HCEC 1CT (cell line): ENCODE measurements at places on chromosomes 12 and 14.

DNA sequence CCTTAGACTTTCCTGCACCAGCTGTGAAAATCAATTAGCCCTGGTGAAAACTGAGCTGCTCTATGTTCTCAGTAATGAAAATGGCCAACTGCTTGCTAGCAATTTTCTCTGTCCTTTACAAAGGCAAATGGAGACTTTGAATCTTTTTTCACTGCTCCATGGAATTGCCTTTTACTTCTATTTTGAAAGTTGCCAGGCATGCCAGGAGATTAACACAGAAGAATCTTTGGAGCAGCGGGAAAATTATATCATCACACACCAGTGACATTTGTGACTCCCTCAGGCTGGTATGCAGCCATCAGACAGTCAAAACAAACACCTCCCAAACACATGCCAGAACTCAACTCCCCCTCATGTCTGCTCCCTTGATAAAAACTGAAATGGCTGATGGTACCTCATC lies 872.0 kb upstream of the FLRT2 start:
- DNase-seq: no peak

DNA sequence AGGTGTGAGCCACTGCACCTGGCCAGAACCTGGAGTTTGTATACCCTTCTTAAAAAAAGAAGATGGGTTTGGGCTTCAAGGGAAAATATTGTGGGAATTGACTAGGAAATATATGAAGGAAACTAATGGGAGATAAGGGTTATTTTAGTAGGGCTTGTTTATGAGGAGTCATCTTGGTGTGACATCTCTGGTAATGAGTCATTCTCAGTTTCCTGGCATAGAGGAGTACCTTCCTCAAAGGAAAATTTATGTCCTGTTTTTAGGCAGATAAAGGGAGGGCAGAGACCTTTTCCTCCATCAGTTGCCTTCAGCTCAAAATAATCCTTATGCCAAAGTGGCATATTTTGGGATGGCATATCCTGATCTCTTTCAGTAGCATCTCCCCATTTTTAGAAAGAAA lies 30.6 kb upstream of the NFKBIA start:
- peak; percentile 37 for DNase-seq

GRCh38 chr14:105881021-105881930 lies 354.9 kb downstream of the TMEM121 start:
- no peak for DNase-seq

DNA sequence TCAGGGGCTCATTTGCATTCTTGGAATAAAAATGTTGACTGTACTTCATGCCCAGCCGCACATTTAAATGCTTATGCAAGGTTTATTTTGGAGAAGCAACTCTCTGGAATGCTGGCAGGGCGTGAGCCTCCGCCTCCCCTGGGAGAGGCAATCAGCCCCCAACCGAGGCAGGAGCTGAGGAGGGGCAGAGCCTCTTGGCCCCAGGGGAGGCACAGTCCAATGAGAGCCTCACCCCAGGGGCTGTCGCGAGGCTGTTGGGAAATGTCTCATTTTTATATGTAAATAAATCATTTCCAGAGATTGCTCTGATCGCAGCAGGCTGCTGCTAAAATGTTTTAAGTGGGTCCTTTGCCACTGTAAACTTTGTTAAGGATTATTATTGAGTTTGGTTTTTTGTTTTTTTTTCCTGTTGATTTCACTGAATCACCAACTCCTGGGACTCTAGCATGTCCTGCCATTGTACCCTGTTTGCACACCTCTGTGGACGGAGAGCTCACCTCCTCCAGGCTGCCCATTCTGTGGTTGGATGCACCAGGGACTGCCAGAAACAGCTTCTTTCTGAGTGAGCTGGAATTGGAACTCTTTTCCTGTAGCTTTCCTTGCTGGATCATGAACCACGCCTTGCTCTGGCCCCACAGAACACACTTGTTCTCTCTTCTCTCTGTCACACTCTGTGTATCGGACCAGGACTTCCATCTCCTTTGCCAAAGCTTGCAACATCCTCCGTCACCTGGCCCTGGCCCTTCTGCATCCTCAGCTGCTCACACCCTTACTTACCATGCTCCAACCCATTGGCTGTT lies 46.9 kb upstream of the FAM181A start:
- DNase-seq: no peak

DNA sequence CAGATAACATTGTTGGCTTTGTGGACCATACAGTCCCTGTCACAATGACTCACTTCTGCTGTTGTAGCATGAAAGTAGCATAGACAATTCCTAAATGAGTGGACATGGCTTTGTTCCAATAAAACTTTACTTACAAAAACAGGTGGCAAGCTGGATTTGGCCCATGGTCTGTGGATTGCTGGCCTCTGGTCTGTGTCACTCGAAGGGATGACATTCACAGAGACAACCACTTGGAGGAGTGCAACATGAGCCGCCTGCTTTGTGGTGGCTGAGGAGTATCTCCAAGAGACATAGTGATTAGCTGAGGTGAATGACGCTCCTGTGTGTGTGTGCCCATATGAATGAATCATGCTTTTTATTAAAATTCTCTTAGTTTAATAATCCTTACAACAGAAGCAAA lies 81.3 kb upstream of the NRXN3 start:
- DNase-seq: no peak

GRCh38 chr14:88075269-88075981 lies 70.5 kb downstream of the GPR65 start:
- no peak for DNase-seq

GRCh38 chr12:29673346-29673745 lies 110.4 kb downstream of the TMTC1 start:
- peak; percentile 54 for DNase-seq

GRCh38 chr12:111185206-111185888 lies 183.5 kb downstream of the PHETA1 start:
- no peak for DNase-seq

- DNase-seq: no peak
Measured at GRCh38 chr12:104291867-104292524, 11.5 kb upstream of the EID3 start.

DNA sequence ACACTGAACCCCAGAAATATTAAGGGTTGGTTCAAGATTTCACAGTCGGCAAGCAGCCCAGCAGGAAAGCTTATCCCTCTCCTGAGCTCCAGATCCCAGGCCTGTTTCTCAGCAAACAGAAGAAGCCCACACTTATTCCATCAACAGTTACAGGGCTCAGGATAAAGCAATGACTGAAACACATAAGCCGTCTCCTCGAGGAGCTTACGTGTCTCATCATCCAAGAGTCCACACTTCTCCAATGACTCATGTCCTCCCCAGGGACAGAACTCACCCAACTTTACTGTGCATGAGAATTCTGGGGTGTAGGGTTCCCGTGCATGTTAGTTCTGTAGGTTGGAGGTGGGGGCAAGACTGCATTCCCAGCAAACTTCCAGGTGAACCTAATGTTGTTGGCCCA lies 31.2 kb downstream of the GSC start:
- no peak for DNase-seq

GRCh38 chr14:90720336-90720735 lies 95.9 kb downstream of the TTC7B start:
- no peak for DNase-seq

DNA sequence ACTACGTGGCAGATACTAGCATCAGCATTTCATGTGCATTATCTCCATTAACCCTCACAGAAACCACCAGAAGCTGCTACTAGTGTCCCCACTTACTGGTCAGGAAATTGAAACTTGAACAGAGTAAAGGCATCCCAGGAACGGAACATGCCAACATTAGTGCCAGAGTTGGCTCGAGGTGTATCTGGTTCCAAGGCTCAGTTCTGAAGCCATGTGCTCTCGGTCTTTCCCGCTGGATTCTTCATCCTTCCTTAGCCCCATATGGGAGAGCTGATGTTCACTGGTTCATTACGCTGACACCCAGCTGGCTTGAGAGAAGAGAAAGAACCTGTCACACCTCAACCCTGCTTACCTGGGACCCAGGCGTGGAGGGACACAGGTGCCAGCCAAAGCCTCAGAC lies 91.5 kb downstream of the TBX5 start:
- no peak for DNase-seq

GRCh38 chr14:30015489-30015888 lies 87.8 kb upstream of the PRKD1 start:
- peak; percentile 35 for DNase-seq

DNA sequence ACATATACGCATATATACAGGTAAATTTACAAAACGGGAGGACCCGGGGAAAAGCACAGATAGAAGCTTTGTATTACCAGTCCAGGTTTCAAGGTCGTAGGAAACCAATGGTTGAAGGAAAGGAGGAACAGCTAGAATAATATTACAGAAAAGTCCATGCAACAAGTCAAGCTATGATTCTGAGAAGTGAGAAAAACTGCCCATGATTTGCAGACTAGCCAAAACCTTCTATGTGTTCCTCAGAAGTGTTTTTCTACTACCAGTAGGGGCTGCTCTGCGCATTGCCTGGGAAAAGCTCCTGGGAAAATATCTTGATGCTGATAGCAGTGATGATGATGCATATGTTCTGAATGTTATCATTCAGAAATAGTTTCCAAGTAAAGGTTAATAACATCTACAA lies 2.2 kb downstream of the PDZRN4 start:
- no peak for DNase-seq

DNA sequence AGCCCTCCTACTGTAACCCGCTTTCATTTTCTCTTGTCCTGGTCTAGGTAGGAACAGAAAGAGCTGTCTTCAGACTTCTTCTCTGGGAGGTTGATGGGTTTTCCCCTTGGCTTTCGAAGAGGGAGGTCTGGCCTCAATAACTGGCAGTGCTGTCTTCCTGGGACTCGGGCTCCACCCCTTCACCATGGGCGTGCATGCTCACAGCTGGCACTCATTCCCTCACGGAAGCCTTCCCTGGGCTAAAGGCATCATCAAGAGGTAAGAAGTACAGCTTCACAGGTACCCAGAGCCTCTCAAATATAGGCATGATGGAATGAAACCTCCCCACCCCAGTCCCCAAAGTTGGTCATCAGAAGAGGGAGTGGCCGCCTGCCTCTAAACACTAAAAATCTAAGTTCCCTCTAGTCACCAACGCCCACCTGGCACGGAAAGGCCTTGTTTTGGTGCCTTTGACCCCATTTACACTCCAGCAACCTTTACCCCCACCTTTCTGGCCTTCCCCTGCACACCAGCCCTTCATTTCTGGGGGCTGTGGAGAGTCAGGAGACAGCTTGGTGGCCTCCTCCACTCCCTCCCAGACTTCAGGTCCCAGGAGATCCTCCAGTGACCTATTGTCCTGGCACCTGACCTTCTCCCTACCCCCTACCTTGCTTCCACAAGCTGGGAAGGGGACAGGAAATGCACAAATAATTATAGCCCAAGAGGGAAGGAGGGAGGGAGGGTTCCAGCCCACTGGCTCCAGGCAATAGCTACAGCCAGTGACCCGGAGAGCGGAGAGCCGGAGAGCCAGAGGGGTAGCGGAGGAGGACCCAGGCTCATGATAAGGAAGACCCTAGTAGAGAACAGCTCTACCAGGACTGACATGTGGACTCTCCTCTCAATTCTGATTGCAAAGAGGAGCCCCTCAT lies 2.8 kb downstream of the RAPGEF3 start:
- DNase-seq: no peak

GRCh38 chr14:65392296-65392695 lies 20.2 kb upstream of the FUT8 start:
- no peak for DNase-seq

- DNase-seq: no peak
Measured at GRCh38 chr12:90628213-90628612, 326.8 kb downstream of the CCER1 start.

GRCh38 chr12:100796621-100797020 lies 2.0 kb downstream of the ANO4 start:
- DNase-seq: no peak

DNA sequence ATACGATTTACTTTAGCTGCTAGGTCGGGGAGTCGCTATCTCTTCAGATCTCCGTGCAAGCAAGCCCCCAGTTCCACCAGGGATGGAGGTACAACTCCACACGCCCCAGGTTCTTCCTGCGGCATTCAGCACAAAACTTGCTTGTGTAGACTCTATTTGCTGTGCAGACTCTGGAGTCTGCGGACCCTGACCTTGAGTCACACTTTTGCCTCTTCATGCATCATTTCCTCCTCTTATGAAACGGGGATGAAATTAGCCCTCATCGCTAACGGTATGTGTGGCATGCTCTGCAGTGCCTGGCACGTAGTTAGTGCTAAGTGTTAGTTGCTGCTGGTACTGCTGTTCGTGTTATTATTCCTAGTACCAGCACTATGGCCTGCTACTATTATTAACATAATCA lies 84.4 kb downstream of the TMEM132D start:
- DNase-seq: no peak

GRCh38 chr12:590206-590750 lies 73.0 kb downstream of the NINJ2 start:
- no peak for DNase-seq

DNA sequence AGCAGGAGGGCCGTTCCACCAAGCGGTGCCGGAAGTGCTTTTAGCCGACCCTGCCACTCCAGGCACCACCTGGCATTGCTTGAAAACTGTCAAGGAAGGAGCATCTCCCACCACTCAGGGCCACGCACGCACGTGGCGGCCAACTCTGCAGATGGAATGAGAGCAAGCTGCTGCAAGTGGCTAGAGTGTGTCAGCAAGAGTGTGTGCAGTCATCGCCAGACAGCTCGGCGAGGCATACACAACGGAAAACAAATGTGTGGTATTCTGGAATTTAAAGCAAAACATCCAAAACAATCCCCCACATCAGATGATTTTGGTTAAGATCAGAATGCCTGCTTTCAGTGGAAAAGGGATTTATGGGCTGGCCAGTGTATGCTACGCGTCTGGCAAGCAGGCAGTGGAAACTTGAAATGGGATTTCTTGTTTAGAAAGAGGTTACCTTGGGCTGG lies 11.2 kb downstream of the CD9 start:
- DNase-seq: peak; percentile 32

GRCh38 chr14:97916100-97916499 lies 1118.9 kb downstream of the VRK1 start:
- DNase-seq: no peak

DNA sequence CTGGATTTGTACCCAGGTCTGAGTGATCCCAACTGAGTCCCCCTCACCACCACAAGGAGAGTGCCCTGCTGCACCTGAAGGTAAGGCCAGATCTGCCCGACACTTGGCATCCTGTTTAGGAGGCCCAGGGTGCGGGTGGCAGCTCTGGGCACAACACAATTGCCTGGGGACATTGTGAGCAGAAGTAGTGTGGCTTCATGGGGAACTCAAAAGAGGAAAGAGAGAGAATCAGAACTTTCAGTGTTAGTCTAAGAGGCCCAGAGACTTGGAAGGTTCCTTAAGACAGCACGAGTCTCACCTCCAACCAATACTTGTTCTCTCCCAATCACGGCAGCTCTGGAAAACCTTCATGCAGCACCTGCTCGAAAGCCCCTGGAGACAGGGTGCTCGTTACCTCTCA lies 6.6 kb upstream of the SLC8B1 start:
- DNase-seq: no peak
